Peyer's patch (tissue), 4 donors: ENCODE measurements at places on chromosomes 4 and X. TPM values are rescaled to one million over a fixed set of nuclear protein-coding genes. Genes with fewer than 3 reads are reported as not detected.

MAGEA3 gene
- not detected for total RNA-seq

DNA sequence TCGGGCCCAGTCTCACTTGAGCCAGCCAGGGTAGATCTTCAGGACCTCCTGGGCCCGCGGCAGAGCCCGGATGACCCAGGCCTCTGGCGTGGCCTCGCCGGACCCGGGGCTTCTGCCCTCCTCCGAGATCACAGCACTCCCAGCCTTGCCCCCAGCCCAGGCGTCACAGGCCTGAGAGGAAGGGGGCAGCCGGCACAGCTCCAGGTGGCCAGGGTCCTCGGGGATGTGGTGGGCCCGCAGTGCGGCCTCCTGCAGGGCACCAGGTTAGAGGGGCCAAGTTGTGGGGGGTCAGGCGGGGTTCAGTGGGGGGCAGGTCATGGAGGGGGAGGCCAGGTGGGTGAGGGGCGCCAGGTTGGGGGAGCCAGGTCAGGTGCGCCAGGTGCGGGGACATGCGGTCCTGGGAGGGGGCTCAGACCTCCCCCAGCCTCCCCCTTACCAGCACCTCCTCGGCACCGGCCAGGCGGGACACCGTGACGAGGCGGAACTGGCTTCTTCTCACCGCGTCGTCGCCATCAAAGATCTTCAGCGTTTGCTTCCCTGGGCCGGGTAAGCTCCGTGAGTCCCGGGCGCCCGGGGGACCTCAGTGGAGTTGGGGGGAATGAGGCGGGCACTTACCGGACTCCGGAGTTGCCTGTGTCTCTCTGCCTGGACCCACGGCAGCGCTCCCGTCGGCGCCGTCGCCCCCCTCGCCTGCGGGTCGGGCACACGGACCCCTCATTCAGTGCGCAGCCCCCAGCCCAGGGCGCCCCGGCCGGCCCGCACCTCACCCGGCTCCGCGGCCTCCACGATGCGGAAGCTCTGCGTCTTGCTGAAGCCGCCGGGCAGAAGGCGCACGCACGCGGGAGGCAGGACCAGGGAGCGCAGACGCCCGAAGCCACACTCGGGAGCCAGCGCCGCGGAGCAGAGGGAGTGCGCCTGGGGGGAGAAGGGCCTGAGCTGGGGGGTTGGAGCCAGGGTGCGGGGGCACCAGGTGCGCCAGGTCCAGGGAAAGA, 6.0 kb downstream of the DGKQ start:
- DNase-seq = no peak

GRCh38 chr4:129254526-129254925, 158.6 kb downstream of the C4orf33 start:
- DNase-seq = no peak

DNA sequence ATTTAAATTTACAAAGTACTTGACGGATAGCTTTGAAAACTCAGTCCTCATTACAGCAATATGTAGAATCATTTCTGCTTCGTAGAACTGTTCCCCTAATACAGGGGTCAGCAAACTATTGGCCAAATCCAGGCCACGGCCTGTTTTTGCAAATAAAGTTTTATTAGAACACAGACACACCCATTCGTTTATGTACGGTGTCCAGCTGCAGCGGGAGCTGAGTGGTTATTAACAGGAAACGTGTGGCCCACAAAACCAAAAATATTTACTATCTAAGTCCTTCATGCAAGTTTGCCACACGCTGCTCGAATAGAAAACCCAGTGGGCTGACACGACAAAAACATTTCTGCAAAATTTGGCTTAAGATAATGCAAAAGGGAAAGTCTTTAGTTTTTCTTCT, 146.5 kb downstream of the AFAP1 start:
- no peak for DNase-seq

DNA sequence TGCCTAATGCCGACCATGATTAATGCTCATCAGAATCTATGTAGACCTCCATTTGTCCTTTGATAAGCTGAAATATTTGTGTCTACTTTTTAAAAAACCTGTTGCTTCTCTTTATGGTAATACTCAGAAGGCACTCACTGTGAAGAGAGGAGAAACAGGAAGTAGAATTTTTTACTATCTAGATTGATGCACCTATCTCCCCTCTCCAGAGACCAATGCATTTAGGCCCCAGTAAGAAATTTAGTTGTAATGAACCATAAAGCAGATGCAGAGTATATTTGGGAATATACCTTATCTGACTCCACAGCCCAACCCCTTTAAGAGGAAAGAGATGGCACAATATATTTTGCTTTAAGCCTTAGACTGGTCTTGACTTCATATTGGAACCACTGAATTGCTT, 11.1 kb downstream of the TBL1X start:
- no peak for DNase-seq

- no peak for DNase-seq
These were observed 81.2 kb upstream of the PRSS48 start for GRCh38 chr4:151195801-151196200.

DNA sequence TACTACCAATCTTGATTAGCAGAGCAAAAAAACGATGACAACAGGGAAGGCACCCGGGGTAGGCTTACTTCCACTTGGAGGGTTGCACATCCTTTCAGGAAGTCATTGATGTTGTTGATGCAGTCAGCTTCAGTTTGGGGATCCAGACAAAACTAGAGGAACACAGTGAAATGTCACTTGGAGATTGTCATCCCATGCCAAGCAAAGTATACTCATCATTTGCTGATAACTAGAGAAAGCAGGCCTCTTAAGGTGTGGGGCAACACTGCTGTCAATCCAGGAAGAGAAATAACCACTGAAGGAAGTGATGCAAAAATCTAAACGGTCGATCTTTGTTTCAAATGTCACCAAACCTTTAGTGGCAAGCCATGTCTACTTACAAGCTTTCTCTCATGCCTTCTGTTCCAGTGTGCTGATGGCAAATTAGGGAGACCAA, 1.4 kb downstream of the ARHGEF6 start:
- DNase-seq = no peak
